EH (cell line): ENCODE measurements at places on chromosomes 2 and 18.
A peak's percentile ranks its signal among the peaks of the same experiment; 100 is the strongest.

GRCh38 chr18:53457068-53457467, 767.4 kb downstream of the MBD2 start:
- DNase-seq: no peak

DNA sequence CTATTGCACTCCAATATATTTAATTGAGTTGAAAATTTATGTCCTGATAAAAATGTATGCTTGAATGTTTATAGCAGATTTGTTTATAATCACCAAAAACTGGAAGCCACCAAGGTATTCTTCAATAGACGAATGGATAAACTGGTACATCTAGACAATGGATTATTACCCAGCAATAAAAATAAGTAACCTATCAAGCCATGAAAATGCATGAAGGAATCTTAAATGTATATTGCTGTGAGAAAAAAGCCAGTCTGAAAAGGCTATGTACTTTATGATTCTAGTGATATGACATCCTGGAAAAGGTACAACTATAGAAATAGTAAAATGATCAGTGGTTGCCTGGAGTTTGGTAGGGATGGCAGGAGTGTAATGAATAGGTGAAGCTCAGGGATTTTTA, 580.7 kb downstream of the DCC start:
- no peak for DNase-seq

DNA sequence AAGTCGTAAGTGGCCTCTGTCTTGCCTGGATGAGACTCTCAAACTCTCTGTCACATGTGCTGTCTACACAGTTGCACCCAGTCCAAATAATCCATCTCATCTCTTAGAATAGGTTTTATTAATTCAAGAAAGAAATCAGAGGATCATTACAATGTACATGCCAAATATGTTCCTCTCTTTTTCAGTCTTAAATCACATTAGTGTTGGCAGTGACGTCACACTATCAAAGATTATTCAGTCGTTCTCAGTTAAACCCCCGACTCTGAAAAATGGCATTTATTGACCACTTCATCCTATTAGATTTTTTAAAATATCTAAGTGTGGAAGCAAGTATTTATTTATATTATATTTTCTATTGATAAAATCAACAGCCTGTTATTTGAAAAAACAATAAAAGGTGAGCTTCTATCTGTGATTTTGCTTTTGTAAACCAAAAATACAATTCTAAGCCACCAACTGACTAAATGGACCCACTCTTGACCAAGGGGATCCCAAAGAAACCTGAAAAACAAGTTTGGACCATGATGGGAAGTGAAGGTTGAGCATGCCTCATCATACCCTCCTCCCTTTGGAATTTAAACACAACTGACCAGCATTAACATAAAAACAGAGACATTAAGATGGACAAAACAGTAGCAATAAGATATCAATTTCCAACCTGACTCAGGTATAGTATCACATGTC, 1894.4 kb upstream of the LRRTM1 start:
- no peak for DNase-seq

DNA sequence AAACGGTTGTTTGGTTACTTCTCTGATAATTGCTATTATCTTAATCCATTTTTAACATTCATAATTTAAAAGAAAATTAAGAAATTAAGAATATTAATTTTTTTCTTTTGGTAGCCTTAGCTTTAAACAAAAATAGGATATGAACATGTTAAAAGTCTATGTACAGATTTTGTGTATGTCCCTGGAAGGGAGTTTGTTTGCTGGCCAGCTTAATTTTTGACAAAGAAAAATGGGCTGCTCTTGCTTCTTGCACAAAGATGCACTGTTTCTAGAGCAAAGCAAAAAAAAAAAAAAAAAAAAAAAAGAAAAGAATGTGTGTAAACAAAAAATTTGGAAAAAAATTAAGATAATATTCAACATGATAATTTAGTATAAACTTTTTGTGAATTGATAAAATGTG, 1.3 kb downstream of the RFTN2 start:
- DNase-seq: no peak

DNA sequence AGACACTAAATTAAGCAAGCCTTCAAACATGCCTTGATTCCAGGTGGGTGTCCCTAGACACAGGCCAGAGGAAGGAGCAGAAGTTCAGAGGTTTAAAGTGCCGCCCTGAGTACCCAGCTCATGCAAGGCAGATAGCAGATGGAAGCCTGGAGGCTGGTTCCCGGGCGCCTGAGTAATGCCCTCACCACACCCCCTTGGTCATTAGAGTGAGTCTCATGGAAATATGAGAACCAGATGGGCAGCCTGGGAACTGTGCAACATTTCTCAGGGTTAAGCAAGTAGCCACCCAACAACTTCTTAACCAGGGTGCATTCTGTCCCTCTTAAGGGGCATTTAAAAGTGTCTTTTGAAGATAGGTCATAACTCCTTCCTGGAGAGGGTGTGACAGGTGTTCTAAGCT, 44.1 kb downstream of the TGFA start:
- peak; percentile 42 for DNase-seq

DNA sequence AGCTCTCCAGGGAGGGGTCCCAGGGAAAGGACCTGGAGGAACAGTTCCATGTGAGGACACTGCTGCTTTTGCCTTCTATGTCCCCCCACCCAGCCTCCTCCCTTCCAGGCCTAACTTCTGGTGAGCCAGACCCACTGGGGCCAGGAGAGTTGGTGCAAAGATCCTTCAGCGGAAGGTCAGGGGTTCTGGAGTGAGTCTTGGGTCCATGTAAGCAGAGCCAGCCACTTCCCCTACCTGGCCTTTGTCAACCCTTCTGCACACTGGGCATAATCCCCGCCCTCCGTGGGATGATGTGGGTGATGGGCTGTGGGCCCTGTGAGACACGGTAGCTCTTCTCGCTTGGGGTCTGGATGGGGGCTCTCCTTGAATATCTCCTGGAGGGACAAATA, 76.9 kb downstream of the RHOB start:
- no peak for DNase-seq

DNA sequence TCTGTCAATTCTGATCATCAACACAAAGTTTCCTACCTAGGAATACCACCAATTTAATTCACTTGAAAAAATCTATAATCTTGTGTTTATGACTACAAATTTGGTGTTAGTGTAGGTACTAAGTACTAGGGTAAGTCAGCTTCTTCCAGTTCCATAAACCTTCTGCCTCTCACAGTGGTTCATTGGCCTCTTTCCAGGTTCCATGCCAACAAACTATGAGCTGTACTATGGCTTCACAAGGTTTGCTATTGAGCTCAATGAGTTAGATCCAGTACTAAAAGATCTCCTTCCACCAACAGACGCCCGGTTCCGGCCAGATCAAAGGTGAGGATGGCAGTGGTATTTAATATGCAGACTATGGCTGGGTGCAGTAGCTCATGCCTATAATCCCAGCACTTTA, 58.8 kb downstream of the PRKRA start:
- DNase-seq: peak; percentile 39
